ENCODE measurements at places on chromosomes 5 and 9. TPM values are rescaled to one million over a fixed set of nuclear protein-coding genes. Genes with fewer than 3 reads are reported as not detected.

- no peak for DNase-seq
These were observed 17.5 kb upstream of the NREP start for GRCh38 chr5:111774525-111774924.

GRCh38 chr5:115785381-115786065 is 30.9 kb downstream of the CDO1 start:
- no peak for DNase-seq

- DNase-seq = no peak
These were observed 325.9 kb upstream of the CYLC2 start for GRCh38 chr9:102669220-102669619.

DNA sequence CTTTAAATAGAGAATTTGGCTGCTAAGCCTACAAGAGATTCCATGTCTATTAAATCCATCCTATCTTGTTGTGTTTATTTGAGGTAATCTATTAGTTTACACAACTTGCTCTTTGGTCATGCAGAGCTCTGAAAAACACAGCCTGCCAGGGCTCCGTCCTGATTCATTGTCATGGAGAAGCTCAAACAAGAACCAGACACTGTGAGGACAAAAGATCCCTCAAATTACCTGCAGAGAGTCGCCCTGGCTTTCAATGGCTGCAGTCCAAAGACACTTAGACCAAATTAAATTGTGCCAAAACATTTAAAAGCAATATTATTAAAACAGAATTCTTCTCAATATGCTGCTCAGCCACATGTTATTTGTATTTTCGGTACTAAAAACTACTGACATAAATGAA is 60.1 kb downstream of the CDH18 start:
- no peak for DNase-seq

DNA sequence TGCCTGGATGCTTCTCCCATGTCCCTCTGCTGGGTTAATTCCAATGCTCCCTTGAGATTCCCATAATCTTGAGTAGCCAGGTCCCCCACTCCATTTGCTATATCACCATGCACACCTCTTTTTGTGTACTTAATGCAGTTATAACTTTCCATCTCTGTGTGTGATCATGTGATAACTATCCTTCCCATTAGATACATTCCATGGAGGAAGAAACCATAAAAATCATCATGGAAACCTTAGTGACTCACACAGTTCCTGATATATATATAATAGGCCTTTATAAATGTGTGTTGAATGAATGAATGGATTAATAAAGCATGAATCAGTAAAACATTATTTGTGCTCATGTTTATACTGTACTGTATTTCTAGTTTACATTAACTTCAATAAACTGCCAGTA is 104.6 kb downstream of the PCSK5 start:
- no peak for DNase-seq

LAMC3 gene
- 3.9 TPM for total RNA-seq

DNA sequence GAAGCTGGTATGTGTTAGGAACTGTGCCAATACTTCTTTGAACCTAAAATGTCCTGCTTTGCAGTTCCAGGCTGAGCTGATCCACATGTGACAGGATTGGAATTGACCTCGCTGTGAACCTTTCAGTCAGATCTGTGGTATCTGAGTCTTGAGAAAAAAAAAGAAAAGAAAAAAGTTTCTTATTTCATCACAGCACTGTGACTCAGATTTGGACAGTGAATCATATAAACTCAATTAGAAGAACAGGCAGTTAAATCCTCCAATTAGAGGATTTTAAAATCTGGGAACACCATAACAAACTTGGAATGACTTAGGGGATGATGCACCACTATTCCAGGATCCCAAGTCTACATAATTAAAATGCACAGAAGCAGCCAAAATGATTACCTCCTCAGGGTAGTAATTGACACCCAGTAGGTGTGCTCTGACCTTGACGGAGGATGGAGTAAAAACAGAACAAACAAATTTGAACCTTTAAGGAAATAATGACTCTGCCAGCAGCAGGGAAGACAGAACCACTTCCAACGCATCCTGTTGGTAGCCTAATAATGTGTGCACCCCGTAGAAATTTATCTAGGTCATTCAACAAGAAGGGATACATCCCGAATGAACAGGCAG is 57.8 kb upstream of the RAI14 start:
- no peak for DNase-seq

- DNase-seq = no peak
These were observed 57.2 kb upstream of the RIC1 start for GRCh38 chr9:5571629-5572232.

- DNase-seq = no peak
These were observed 34.8 kb upstream of the GLRX start for GRCh38 chr5:95857185-95857945.

DNA sequence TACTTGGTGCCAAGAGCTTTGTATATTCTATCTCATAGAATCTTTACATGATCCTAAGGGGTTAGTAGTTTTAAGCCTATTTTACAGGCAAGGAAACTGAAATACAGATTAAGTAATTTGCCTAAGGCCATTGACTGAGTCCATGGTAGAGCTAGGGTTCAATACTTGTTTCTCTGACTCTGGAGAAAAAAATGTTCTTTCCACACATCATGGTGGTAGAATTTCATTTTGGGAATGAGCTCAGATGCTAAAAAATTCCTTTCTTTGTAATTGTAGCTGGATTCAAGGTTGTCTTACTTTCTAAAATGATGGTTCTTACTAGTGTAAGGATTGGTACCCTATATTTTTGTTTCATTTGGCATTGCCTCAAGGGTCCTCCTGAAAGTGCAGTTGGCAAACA is 86.0 kb downstream of the ANKRD55 start:
- no peak for DNase-seq

CORO2A gene
- total RNA-seq = 5.6 TPM

DNA sequence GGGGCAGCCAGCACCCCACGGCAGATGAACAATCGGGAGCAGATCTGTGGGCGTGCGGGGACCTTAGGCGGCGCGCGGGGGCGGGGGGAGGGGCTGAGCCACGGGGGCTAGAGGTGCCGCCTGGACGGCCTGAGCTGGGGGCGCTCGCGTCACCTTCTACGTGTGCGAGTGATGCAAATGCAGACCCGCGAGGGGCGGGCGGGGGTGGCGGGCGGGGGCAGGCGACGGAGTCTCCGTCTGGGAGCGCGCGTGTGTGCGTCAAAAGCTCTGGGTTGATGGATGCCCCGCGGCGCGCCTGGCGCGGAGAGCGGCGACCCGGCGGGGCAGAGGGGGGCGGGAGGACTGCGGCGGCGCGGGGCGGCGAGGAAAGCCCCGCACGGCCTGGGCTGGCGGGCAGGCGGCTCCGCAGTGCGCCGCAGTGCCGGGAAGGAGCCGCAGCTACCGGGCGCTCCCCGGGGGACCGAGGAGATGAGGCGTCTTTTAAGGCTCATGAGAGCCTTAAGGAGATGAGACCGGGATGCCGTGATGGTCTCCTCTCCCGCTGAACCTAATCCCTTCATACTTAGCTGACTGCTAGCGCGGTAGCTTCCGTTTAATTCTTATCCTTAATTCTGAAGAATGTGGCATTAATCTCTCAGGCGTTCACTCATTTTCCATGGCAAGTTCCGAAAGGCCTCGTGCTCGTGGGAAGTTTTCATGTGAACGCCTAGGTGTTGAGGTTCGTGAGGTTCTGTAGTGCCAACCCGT is 1.5 kb downstream of the SV2C start:
- DNase-seq = no peak

DIPK1B gene
- 39.5 TPM for total RNA-seq

NR4A3 gene
- total RNA-seq = 3.5 TPM

ENTPD2 gene
- total RNA-seq = 15.0 TPM

DNA sequence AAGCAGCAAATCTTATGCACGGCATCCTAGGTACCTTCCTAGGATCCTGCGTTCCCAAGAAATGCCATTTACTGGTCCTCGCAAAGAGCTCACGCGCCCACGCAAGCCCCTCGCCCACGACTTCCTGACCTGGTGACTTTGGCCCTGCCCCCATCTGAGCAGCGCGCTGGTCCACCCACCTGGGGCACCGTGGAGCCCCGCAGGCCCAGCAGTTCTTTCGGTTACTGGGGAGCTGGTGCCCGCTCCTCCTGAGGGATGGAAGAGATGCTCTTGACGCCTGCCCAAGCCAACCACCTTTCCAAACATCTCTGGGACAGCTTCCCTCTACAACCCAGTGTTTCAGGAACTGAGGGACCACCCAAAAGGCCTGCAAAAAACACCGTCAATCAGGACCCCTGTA is 16.7 kb downstream of the EQTN start:
- no peak for DNase-seq

SCGB3A2 gene
- total RNA-seq = not detected

- DNase-seq = no peak
These were observed 13.5 kb downstream of the ADAMTS2 start for GRCh38 chr5:179331591-179332375.

DNA sequence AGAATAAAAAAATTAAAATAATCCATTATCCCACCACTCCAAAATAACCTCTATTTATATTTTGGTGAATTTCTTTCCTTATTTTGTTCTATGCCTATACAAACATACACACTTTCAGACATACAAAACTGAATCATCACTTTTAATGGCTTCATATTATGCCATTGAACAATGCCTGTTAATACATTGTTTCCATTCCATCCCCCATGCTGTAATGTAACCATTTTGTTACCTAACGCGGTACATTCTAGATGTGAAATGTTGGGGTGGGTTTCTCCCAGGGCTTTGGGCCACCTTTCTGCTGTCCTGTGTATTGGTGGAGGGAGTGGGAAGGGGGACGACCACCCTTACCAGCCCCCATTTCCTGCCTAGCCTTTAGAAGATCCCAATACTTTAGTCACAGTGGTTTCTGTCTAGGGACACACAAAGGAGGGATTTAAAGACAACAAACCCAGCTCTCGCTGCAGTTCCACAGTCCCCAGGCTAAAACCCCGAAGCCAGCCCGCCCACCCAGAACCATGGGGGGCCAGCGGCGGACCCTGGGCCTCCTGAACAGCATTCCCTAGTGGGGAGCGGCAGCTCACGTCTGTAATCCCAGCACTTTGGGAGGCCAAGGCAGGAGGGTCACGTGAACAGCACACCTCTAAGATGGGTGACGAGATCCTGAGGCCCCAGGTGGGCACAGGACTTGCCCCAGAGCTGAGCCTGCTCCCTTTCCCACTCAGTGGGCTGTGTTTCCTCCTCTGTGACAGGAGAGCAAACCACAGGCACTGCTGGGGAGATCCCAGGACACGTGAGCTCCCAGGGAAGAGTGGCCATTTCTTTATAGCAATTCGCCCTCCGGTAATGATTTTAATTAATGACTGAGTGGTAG is 56.9 kb upstream of the STXBP1 start:
- no peak for DNase-seq

NRARP gene
- 5.2 TPM for total RNA-seq

DNA sequence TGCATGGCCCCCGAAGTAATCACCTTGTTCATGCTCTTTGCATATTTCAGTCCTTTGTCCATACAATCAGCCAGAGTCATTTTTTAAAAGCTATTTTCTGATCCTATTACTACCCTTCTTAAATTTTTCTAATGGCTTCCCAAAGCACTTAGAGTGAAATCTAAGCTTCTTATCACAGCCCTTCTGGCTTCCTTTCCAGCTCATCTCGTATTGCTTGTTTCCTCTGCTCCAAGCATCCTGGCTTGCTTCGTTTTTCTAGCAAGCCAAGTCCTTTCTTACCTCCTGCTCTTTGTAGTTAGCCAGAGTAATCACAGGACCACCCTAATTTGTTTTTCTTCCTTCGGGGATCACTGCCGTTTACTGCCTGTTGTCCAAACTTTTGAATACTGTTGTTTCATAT is 453.3 kb downstream of the KIF4B start:
- no peak for DNase-seq

- DNase-seq = peak; percentile 80
These were observed 112.7 kb downstream of the NR6A1 start for GRCh38 chr9:124658165-124659017.

- DNase-seq = no peak
These were observed 39.7 kb upstream of the SHC3 start for GRCh38 chr9:89218040-89218928.

S1PR3 gene
- 7.8 TPM for total RNA-seq

DNA sequence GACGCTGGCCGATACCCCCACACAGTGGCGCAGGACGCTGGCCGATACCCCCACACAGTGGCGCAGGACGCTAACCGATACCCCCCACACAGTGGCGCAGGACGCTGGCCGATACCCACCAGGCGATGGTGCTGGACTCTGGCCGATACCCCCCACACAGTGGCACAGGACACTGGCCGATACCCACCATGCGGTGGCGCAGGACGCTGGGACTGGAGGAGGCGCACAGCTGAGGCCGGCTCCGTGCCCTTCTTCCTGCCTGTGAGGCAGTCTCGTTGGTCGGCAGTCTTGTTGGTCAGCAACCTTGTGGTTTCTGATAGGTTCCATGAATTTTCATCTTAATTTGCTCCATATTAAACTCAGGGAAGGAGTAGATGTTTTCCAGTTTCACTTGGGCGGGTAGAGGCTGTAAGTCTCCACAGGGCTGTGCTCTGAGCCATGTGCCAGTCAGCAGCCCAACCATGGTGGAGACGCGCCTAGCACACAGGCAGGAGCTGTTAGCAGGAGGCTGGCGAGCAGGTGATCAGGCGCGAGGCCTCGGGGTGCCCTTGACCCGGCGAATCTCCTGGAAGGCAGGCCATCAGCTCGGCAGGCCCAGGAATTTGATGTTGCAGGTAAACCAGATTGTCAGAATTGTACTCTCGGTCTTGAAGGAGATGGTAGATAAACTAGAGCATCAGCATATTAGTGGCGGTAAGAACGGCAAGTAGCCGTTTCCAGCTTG is 75.6 kb downstream of the EHMT1 start:
- no peak for DNase-seq

- no peak for DNase-seq
These were observed 6.2 kb downstream of the KCNV2 start for GRCh38 chr9:2723376-2724065.

MYMK gene
- total RNA-seq = not detected

DNA sequence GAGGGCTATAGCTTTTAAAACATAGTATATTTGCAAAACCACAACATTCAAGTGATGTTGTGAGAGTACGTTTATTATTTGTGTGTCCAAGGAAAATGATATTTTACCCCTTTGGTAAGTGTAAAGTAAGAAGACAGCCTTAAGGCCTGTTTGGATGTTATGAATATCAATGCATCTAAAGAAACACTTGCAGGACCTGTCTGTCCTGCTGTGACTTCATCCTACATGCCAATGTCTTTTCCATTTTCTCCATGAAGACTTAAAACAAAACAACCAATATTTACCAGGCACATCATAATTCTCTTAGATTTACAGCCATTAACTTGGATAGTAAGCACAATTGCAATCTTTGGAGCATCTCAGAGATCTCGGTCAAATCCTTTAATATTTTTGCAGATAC is 29.0 kb downstream of the PRLR start:
- DNase-seq = no peak
